Left renal cortex interstitium (tissue), 4 donors: ENCODE measurements at places on chromosomes 5 and 9.

GRCh38 chr5:158895588-158895987, 204.1 kb downstream of the EBF1 start:
- no peak for DNase-seq

DNA sequence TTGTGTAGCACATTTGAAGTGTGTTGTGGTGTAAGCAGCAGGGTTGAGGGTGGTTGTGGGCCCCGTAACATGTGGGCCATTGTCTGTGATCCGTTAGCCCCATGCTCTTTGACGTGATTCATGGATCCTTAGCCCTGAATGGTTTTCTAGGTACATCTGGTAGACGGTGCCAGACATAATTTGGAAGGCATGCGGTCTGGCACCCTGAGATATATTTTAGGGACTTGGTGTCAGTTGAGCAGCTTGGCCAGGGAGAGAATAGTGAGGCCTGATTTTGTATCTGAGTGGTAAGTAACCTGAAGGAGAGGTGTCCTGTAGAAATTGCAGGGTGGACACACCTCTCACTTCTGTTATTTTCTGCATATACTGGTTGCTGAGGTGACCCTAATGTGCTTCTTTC, 10.9 kb downstream of the SH3GL2 start:
- no peak for DNase-seq

DNA sequence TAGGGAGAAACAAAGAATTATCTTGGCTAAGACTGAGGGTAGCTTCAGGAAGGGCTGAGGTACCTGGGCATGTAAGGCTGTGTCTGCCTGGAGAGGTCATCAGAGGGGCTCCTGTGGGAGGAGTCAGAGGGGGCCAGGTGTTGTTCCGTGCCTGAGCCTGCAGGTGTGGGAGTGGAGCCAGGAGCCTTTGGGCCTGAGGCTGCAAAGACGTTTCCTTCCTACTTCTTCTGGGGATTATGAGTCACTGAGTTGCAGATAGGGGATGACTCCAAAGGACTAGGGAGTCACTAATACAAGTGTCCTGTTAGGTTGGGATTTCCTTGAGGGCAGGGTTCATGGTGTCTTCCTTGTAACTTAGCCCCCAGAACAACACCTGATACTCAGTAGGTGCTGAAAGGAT, 391.1 kb downstream of the ARHGEF28 start:
- no peak for DNase-seq

DNA sequence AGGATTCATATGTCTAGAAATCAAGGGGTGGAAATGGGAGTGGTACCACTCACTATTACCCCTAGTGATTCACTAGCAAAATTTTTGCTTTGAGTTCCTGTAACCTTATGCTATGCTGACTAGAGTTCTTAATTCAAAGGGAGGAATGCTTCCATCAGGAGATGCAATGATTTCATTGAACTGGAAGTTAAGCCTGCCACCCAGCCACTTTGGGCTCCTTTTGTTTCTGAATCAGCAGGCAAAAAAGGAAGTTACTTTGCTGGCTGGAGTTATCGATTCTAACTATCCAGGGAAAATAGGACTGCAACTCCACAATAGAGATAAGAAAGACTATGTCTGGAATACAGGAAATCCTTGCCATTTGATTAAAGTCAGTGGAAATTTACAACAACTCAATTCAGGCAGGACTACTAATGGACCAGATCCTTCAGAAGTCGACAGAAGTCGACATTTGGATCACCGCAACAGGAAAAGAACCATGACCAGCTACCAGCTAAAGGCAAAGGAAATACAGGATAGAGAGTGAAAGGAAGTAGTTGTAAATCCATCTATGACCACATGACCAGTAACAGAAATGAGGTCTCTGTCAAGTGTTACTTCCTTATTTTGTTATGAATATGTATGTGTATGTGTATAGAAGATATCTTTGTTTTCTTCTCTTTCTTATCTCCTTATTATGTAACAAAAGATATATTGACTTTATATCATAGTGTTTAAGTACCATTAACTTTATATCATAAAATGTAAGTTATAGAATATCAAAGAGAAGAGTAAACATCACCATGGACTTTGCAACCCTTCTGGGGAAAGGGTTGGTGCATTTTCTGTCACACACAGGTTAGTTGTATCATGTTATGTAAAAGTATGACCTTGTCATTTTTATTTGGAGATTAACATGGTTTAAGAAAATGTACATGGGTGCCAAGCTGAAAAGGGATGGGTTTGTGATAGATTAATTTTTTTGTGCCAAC, 198.7 kb upstream of the HAPLN1 start:
- DNase-seq: no peak

DNA sequence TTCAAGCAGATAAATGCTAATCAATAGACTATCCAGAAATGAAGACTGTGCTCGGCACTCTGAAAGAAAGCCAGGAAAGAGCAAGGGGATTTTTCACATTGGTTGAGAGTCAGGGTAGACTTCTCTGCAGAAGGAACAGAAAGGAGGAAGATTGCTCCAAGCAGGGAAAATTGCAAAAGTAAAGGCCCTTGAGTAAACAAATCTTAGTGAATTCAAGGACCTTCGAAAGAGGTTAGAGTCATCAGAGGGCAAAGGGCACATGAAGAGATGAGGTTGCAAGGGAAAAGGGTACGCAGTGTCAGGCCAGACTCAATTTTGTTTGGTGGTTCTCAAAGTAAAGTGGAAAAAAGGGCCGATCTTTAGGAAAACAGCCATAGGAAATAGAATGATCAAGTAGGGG, 157.6 kb upstream of the RAI14 start:
- DNase-seq: no peak

DNA sequence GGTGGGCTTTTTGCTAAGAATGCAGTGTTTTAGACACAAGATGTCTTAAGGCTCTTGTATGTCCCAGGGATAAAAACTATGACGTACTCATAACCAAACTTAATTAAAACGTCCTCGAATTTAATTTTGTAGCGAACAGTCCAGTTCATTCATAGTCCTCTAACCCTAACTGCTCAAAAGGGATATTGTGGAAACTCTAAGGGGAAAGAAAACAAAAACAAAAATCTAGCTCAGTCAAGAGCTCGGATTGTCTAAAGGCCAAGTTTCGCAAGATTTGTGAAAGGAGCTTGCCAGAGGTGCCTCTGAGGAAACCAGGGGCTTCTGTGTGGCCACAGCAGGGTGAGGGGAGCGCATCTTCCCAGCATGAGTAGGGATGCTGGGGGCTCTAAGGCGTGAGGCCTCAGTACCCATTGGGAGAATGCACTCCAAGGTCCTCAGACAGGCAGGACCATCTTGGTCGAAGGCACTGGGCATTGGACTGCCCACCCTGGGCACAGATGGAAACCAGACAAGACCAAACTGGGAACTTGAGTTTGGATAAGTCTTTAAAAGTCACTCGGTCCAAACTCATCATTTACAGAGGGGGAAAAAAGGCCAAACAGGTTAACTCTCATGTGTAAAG, 71.8 kb downstream of the PRRT1B start:
- DNase-seq: no peak

DNA sequence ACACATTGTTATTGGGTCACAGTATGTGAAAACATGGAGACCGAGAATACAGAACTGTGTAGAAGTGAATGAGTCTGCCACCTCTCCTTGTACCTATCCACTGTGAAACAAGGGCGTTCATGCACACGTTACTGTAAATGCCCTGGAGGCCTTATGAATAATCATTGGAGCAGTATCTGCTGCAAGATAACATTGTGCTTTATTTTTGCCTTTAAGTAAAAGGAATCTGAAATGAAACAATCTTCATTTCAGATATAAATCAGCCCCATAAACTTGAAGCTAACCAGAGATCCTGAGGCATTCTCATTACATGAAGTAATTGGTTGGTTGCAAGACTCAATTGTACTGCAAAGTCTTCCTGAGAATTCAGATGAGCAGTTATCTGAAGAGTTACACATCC, 419.6 kb downstream of the KDM4C start:
- no peak for DNase-seq

GRCh38 chr9:122128969-122129343, 30.6 kb downstream of the NDUFA8 start:
- DNase-seq: no peak

DNA sequence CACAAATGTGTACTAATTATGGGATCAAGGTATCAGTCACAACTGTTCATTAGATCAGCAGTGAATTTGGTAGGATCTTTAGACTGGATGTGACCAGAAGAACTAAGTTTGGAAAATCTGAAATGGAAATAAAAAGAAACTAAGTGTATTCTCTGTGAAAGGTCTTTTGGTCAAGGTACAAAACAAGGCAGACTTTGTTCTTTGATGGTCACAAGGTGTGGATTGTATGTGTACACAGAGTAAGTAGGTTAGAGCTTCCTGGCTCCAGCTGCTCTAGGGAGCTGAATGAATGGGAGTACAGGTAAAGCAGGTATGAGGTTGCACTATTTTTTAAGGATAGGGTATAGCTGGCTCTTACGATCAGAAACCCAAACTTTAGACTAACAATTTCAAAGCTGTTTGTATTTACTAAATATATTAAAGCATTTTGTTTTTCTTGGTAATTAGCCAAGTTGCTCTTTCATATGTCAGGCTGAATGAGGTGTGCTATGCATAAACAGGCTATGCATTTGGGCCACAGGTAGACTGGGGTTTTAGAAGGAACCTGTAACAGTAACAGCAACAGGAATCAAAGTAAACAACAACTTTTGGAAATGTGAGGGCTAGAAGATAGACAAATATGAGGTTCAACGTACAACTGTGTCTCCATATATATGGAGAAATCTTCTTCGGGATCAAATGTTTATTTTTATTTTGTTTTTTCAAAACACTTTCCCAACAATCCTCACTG, 32.5 kb downstream of the FAM169A start:
- no peak for DNase-seq

DNA sequence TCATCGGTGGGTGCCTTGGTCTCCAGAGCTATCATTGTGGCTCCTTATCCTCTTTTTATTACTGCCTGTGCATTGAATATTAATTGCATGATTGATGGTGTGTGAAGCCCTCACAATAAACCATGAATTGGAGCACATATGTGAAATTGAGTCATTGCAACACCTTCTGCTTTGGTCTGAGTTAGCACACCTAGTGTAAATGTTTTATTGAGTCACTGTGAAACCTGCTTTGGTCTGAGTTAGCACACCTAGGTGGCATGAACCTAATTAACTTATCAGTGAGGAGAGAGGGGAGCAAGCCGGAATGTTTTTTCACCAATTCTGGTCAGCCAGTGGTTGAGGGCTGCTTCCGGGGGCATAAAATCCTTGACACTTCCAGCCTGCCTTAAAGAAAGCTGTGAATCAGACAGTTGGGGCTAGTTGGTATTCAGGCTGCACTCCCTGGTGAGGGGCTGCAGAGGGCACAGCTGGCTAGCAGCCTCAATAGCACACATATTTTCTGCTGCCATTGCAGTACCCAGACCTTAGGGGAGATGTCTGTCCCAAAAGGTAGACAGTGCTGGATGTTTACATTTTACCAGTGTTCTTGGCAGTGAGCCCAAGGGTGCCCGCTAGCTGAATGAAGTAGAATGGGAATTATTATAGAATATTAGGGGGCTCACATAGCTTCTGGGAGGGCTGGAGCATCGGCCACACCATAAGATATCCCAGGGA, 76.5 kb upstream of the GOLM1 start:
- DNase-seq: no peak

DNA sequence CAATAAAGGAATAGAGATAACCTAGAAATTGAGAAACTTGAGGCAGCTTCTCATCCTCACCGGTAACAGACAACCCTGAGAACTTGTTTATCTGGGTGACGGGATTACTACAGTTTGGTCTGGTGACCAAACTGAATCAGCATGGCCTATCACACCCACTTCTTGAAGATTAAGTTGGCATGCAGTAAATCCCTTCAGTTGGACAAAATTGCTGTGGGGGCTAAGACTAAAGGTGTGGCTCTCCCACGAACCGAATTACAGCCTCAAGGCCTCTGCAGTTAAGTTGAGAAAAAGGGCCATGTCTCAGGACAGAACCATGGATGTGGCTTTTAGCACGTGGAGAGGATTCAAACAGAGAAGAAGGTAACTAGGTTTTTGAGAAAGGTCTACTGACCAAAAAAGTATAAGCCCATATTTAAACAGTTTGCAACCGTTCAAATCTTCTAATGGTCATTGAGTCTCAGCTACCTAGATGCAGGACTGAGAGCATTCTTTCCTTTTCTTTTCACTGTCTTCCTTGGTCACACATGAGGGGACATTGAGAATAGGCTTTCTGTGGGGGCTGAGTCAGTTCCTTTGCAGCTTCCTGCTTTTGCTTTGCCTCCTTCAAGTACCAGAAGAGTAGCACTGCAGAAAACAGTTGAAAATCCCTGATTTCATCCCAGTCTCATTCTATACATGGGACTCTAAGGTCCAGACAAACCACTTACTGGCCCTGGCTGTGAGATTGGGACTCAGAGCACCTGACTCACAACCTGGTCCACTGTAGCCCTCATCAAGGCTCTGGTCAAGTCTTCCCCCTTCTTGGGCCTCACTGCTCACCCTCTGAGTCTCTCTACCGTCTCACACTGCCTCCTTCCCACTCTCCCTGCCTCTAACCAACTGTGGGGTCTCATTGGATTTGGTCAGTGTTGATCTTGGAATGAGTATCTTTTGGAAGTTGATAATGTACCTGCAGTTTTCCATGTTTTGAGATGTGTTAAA, 30.9 kb downstream of the PDE6A start:
- no peak for DNase-seq

DNA sequence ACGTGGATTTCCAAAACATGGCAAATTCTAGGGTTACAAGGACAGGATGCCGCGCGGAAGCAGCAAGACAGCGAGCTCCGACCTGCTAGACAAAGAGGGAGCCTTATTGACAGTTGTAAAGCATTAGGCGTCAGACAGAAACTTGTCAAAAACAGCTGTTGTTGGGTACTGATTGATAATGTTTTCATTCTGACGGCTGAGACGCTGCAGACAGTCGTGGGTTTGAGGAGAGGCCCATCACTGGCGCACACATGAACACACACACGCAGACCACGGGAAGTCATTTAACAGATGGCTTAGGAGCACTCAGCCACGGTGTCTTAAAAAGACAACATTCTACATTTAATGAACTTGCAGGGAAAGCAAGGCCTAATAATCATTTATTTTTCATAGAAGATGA, 324.0 kb downstream of the NDUFS4 start:
- DNase-seq: no peak

DNA sequence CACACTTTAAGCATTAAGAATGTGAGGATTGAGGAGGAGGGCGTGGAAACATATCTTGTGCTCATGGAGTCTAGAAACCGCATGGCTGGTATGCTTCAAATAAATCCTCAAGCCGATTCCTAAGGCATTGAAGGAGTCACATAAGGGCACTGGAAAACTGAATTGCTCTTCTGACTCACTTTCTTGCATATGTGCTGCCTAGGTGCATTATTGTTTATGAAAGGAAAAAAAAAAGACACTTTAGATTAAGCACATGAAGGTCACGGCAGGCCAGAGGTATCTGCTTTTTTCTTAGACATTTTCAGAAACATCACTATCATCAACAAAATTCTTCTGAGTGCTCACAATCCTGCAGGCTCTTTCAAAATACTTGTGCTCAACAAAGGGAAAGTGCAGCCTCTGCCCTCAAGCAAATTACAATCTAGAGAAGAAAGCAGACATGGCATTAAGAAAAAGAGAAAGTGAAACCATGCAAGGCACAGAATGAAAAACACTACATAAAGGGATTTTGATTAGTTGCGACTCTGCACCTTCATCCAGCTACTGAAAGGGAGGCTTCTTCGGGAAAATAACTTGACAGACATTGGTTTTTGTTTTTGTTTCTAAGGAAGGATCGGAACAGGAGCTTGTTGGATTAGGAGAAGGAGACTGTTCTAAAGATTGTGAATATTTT, 2117.6 kb downstream of the MAT2B start:
- no peak for DNase-seq

- DNase-seq: no peak
Observed at GRCh38 chr5:80973027-80973426, 12.9 kb downstream of the RASGRF2 start.
